ENCODE measurements at places on chromosomes 5 and 9.

DNA sequence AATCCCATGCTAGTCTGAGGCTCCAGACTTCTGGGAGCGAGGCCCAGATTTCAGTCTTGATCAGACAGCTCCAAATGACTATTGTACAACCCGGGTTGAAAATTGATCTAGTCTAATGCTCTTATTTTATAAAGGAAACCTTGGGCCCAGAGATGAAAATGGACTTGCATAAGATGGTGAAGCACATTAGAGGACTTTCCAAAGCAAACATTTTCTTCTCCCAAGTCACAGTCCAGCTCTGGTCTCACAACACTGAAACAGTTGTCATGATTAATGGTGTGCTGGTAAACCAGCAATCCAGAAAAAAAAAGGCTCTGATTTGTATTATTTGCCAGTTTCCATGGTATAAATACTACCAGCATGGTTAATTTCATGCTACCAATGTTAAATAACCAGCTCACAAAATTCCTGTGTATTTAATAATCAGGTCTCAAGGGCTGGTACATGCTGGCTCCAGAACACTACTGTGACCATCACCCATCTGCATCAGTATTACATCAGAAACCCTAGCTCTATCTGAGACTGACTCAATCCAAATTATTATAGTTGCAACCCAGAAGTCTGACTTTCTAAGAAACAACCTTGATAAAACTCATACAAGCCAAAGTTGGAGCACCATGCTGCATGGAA lies 32.5 kb upstream of the ABLIM3 start:
- no peak for DNase-seq

- DNase-seq = no peak
These were observed 375.8 kb downstream of the GADD45G start for GRCh38 chr9:89980600-89980999.

GRCh38 chr9:7341571-7341970 lies 458.0 kb downstream of the DMAC1 start:
- DNase-seq = no peak

DNA sequence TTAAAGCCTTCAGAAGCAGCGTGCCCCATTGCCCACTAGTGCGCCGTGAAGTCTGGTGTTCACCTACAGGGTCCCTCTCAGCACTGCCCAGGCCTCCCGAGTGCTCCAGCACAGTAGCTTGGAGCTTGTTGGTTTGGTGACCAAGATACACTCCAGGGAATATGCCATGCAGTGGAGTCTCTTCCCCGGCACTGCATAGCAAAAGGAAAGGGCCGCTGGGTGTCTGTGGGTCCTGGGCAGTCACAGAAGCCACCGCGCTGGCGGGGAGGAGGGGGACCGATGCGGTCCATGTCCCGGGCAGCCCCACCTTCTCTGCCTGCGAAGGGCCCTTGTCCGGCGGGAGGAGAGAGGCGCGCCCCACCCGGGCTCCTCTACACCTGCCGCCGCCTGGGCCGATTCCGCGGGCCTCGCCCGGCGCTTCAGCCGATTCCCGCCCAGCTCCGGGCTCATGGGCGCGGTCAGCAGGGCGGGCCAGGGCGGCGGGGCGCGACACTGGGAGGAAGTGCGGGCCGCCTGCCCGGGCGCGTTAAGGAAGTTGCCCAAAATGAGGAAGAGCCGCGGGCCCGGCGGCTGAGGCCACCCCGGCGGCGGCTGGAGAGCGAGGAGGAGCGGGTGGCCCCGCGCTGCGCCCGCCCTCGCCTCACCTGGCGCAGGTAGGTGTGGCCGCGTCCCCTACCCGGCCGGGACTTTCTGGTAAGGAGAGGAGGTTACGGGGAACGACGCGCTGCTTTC lies at the start of gene SYK:
Gene SYK (plus strand): TSS at position 579 of the 732 bp plus-strand sequence. CDS start 42,080 bp downstream, outside the sequence.
- DNase-seq = no peak

DNA sequence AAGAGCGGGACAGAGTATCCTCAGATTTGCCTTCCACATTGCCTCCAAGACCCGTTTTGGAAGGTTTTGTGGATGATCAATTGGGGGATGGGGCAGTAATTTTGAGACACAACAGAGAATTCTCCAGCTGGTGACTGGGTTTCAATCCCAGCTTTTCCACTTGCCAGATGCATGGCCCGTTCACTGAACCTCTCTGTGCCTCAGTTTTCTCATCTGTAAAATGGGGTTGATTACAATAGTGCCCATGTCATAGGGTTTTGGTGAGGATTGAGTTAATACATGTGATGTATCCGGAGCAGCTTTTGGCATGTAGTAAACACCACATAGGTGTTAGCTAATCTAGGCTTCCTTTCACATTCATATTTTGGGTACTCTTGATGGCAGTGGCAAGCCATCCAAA lies 59.7 kb downstream of the PSAT1 start:
- DNase-seq = no peak

DNA sequence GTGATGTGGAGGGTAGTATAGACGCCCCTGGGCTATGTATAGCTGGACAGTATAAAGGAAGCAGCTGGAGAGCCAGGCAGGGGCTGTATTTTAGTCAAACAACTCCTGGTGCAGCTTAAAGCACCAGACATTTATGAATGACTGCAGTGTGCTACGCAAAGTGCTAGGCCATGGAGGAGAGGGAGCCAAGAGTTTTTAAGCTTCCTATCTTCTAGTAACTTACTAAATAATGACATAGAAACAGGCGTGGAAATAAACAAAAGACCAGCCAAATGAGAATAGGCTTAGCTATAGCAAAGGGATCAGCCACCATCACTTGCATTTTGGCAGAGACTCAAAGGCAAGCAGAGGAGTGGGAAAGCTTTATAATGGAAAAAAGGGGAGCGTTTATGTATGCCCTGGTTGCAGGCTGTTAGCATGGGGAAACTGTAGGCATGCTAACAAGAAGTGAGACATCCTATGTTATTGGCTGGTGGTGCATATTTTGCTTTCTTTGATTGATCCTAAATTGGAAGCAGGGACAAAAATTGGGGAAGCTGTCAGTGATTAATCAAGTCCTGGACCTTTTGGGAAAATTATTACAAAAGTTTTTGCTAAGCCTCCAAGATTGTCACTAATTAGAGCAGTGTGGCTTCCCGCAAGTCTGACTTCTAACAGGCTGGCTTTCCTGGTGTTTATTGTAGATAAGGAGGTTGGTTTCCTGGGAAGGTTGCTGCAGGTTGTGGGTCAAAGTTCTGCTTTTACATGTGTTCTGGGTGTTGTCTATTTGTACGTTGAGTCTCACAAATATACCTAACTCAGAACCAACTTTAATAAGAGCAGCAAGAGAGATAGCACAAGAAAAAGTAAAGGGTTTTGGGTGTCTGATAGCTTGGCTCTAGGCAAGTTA lies 46.6 kb downstream of the RAB3C start:
- no peak for DNase-seq

- peak; percentile 69 for DNase-seq
These were observed 207.9 kb downstream of the C9orf50 start for GRCh38 chr9:129412814-129413536.

DNA sequence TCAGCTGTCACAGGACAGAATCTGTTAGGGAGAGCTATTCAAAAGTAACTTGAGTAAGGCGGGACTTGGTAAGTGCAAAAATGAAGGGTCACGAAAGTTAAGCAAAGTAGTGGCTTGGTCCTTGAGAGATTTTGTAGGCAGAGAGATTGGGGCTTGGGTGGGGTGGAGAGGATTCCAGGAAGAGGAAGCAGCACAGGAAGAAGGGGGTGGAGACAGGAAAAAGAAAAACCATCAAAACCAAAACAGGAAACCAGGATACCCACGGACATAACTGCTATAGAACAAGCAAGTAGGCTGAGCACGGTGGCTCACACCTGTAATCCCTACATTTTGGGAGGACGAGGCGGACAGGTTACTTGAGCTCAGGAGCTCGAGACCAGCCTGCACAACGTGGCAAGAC lies 3.7 kb downstream of the ROPN1L start:
- peak; percentile 30 for DNase-seq

- DNase-seq = no peak
These were observed 152.7 kb upstream of the POC5 start for GRCh38 chr5:75869891-75870290.

- DNase-seq = no peak
These were observed 13.7 kb upstream of the MTAP start for GRCh38 chr9:21788752-21789151.

Measured in CD4-positive, alpha-beta T cell treated with Interleukin-6 for 4 hours (primary cell).